ENCODE measurements at places on chromosomes 5 and 9. TPM values are rescaled to one million over a fixed set of nuclear protein-coding genes. Genes with fewer than 3 reads are reported as not detected.

DNA sequence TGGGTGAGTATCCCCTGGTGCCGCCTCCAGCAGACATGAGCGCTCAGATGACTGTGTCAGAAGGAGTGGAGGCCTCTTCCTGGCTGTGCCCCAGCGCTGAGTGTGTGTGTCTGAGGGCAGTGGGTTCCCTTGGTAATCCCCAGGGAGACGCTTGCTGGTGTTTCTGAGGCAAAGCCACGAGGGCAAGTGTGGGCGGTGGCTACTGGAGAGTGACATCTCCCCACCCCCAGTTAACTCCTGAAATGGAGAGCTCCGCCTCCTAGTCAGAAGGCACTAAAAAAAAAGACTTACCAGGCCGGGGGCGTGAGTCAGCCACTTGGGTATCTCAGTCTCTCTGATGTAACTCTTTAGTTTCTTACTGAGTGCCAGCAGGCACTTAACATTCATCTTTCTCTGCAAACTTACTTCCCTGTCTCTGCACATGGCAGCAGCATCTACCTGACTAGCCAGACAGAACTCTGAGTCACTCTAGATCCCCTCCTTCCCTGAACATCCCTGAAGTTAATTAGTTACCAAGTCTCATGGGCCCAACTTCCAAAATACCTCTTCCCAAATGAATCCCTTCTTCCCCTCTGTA lies 19.3 kb downstream of the ORM2 start:
- no peak for DNase-seq

DNA sequence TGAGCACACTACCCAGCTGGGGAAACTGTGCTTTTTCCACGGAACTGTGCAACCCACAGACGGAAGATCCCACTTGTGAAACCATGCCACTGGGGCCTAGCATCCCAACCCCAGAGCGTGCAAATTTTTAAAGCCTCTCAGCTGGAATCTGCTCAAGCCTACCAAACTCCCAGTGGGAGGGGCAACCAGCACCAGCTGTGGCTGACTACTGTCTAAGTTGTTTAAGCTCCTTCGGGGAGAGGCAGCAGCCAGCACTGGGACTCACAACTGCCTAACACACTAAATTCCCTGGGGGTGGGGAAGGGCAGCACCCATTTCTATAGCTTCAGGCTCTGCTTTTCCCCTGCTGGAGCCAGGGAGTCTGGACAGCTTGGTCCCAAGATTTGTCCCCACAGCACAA lies 287.6 kb upstream of the MSX2 start:
- DNase-seq = no peak

- DNase-seq = no peak
Measured at GRCh38 chr9:35226651-35227050, 64.8 kb downstream of the UNC13B start.

GRCh38 chr5:59158165-59158564 lies 575.3 kb downstream of the RAB3C start:
- DNase-seq = no peak

DNA sequence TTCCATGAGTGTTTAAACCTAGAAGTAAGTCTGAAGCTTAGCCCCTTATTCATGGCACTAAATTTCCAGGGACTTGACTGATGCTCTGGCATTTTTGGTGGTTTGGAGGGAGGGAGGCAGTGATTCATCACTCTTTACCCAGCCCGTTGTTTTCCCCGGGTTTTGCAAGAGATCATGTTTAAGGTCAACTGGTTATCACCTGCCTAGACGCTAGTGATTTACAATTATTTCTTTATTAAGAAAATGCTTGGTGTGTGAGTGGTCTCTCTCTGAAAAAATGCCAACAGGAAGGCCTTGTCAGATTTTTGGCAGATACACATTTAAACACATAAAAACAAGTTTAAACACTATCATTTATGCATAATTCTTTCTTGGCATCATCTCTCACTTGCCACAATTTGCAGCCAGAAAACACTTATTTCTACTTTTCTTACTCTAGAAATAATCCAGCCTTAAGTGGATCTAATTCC lies 737.9 kb upstream of the ZNF608 start:
- DNase-seq = no peak

DNA sequence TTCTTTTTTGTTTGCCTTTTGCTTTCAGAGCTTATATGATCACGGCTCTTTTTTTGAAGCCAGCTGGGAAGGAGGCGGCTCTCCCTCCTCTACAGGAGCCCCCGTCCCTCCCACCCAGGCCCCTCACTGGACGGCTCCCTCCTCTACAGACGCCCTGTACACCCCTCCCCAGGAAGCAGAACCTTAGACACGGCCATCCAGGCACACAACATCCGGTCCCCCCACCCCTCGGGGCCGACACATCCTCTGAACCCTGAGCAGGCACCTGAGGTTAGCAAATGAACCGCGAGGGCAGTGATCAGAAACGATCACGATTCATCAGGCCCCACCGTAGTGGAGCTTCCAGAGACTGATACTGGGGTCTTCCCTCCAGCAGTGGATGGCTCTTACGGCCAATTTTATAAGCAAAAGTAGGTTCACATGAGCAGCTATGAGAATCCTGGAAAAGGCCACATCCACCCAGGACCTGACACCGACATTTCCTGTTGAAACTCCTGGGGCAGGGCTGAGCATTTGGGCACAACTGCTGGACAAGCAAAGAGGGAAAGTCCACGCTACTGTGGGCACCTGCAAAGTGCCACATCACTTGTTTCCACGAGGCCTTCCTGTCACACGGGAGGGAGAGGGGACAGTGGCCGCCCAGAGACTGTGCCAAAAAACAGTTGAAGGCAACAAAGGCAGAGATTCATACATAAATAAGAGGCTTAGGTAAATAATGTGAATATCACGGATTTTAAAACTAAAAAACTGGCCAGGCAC lies 78.9 kb downstream of the SEMA4D start:
- no peak for DNase-seq

DNA sequence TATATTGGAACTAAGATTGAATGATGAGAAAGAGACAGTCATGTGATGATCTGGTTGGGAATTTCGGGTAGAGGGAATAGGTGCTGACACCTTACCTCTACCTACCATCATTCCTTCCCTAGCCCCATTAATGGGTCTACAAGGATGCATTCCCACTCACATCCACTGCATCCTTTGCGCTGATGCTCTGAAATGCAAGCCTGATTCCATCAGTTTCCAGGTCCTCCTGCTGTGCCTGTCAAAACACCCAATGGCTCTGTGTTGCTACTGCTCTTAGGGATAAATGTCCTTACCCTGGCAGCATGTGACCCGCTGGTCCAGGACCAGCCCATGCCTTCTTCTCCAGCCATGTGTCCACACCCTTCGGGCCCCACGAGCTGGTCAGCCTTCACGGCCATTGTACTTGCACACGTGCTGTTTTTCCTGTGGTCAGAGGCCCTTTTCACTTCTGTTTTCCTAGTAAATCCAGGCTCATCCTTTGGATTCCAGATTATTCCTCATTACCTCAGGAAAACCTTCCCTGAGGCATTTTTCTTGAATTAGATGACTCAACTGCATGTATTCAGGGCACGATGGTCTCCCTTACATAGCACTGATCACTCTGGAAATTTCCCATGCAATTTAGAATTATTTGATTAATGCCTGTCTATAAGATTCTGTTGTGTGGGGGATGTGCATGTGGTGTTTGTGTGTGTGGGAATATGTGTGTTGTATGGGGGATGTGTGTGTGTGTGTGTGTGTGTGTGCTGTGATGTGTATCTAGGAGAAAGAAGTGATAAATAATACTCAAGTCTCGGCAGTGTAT lies 185.0 kb downstream of the DIRAS2 start:
- DNase-seq = no peak

DNA sequence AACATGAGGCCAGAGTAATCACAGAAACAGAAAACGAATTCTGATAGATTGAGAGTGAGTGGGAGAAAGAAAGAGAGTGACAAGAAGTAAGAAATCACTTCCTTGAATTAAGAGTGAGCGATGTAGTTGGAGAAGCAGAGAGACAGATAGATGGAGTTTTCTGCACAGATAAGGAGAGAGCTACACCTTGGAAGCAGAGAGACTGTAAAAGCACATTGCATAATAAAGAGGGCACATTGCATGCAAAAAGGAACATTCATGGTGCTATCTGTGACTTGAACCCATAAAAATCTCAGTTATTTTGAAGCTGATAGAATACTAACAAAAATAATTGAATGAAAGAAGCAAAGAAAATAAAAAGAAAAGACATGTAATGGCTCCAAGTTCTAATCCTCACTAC lies 943.8 kb downstream of the NR2F1-AS1 start:
- DNase-seq = no peak

DNA sequence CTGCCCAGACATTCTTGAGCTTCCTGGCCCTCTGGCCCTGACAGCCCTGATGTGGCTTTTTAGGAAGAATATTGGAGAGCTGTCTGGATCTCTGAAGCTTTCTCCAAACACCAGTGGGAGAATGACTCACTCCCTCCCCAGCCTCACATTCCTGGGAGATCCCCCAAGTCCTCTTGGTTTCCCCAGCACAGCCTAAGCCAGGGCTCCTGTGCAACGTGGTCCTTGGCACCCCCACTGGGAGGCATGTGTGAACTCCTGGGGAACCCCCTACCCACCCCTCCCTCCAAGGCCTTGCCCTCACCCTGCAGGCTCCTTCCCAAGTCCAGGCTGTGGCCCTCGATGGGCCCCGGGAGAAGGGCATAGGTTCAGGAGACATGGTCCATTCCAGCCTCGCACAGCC lies 12.7 kb downstream of the GLIPR2 start:
- no peak for DNase-seq

DNA sequence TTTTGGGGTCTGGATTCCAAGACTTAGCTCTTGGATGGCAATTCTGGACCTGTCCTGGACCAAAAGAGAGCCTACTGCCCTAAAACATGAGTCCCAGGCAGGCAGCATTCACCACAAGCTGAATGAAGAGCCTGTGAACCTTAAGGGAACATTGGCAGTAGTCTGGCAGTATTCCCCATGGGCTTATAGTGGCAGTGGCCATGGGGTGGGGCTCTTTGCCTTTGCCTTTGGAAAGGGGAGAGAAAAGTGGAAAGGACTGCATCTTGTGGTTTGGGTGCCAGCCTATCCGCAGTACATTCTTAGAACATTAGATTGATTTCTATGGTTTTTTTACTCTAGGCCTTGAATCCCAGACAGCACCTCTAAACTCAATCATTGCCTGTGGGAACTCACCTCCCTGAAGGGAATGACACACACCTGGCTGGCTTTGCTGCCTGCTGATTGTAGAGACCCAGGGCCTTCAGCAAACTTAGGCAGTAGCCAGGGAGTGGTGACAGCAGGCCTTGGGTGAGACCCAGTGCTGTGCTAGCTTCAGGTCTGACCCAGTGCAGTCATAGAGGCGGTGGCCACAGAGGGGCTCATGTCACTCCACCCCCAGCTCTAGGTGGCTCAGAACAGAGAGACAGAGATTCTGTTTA lies 216.3 kb downstream of the CETN3 start:
- DNase-seq = no peak

DNA sequence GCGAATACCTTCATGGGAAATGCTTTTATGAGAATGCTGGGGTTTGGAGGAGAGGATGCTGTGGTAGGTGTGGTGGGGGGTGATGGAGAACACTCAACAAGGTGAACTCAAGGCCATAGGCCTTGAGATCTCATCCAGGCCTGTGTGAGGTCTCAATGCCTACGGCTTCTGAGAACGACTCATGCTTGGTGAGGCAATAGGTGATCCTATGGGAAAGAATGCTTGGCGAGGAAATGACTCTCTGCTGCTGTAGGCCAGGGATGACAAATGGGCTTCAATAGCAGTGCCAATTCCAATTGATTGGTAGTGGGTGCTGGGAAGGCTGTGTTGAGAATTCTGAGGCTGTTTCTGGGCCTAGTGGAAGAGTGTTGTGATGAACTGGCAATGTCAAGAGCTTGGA lies 280.2 kb upstream of the CLINT1 start:
- DNase-seq = no peak

DNA sequence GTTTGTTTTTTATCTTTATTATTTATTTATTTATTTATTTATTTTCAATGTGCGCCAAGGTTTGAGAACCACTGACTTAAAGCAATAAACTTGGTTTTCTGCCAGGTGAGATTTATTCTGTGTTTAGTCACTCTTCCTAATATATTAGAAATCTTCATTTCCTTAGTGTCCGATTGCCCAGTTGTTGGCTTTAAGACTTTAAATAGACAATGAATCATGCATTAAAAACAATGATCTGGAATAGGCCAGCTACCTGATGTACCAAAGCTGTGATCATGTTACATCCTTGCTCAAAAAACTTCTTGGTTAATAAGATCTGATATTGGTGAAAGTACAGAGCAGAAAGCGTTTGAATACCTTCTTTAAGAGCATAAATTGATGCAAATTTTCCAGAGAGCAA lies 52.1 kb upstream of the ERBIN start:
- DNase-seq = no peak

GRCh38 chr9:136484153-136485048 lies 1.6 kb upstream of the SEC16A start:
- no peak for DNase-seq

GRCh38 chr9:105355781-105356180 lies 92.1 kb upstream of the FSD1L start:
- DNase-seq = no peak

- no peak for DNase-seq
Measured at GRCh38 chr5:87361031-87361445, 51.7 kb downstream of the CCNH start.

- no peak for DNase-seq
Measured at GRCh38 chr5:131635684-131636572, 899 bp upstream of the RAPGEF6 start.

DNA sequence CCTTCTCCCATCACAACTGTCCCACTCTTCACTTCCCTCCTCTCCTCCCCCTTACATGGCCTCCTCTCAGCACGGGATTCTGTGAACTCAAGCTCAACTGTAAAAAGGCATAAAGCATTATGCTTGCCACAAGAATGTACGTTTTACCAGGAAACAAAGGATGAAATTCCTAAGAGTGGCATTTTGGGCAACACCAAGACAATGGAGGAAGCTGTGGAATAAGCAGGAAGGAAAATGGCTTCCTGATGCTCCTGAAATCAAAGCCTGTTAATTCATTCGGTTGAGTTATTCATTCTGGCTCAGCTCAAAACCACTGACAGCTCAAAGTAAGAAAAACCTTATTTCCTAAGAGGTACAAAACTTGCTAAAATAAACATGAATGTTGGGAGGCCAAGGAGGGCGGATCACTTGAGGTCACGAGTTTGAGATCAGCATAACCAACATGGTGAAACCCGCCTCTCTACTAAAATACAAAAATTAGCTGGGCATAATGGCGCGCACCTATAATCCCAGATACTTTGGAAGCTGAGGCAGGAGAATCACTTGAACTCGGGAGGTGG lies 40.8 kb upstream of the DMRT1 start:
- DNase-seq = no peak

DNA sequence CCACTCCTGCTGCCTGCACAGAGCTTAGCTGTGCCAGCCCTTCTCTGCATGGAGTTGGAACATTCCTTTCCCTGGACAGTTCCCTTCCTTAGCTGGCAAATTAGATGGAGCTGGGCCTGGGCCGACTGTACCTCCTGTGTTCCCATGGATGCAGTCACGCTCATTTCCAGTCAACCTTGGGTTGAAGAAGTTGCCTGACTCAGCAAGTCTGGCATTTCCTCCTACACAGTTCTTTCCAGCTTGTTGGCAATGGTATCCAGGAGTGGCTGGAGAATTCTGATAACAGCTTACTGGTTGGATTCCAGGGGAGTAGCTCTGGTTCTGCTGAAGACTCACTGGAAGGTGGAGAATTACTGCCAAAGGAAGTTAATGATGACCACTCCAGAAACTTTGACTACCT lies 9.2 kb upstream of the TAF1L start:
- no peak for DNase-seq

GRCh38 chr9:14412775-14413174 lies 98.8 kb upstream of the NFIB start:
- DNase-seq = no peak

NR2F1 gene
- total RNA-seq = 71.5 TPM

CFAP157 gene
- 0.19 TPM for total RNA-seq

IFNB1 gene
- total RNA-seq = not detected

FAM163B gene
- total RNA-seq = not detected

PCDHGA5 gene
- total RNA-seq = 2.7 TPM

CSNK1A1 gene
- total RNA-seq = 224 TPM
